RWPE1 (cell line): ENCODE measurements at places on chromosomes 1 and 21.
A peak's percentile ranks its signal among the peaks of the same experiment; 100 is the strongest.

DNA sequence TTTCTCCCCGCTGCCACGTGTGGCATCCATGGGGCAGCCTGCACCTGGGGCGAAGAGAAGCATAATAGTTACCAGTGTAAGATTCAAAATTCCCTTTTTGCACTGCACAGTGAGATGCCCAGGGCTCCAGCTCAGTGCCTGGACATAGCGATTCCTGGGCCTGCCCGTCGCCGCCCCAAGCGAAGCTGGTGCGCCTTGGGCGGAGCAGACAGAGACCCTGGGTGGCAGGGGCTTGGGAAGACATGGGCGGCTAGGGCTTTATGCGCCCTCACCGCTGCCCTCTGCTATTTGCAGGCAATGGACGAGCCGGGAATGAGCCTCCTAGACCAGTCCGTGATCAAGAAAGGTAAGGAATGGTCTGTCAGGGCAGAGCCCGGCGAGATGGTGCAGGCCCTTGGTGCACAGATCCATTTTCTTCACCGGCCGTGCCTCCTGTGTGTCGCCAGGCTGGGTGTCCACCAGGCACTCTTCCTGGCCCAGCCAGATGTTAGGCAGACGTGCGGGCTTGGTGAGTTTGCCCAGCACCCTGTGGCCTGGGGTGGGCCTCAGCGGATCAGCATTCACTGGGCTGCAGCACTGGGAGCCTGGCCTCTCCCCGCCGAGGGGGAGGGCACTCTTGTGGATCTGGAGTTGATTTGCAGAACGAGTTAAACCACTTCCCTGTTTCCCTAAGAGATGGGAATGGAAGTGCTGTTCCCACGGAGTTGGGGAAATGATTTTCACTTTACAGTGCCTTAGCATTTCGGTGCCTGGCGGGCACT, 1.7 kb downstream of the TFAP2E start:
- DNase-seq = no peak

- no peak for DNase-seq
Measured at GRCh38 chr1:167763525-167764220, 41.9 kb downstream of the MPZL1 start.

DNA sequence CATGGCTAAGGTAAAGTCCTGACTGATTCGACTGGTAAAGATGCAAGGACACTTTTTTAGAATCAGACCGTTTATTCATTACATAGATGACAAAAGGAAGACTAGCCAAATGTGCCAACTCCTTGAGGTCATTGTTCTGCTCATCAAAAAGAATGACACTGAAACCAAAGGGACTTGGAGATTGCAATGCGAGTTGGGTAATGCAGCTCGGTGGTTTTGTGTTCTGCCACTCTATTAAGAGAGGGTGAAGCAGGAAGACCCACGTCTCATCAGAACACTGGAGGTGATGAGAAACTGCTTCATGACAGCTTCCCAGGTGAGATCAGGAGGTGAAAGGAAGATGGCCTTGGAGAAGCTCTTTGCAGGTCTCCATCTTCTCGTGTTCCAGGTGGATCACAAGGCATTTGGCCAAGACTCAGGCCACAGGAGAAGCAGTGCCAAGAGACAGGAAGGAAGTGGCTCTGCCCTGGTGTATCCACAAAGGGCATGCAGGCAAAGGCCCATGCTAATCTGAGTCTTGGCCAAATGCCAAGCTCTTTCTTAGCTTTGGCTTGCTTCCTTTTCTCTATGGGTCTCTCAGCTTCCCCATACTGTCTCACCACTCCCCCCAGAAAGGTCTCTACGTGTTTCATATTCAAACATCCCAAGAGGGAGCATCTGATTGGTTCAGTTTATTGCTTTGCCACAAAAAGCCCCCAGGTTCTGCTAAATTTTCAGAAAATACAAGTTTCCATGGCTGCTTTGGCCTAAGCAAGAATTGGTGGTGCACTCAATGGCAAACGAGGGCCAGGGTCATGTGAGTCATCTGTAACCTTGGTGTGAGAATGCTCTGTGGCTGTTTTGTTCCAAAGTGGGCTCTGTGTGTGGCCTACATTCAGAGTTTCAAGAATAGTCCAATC, 5.7 kb upstream of the CCT8 start:
- DNase-seq = no peak

GRCh38 chr1:1264868-1265272, 8.8 kb downstream of the UBE2J2 start:
- DNase-seq = peak; percentile 85

DNA sequence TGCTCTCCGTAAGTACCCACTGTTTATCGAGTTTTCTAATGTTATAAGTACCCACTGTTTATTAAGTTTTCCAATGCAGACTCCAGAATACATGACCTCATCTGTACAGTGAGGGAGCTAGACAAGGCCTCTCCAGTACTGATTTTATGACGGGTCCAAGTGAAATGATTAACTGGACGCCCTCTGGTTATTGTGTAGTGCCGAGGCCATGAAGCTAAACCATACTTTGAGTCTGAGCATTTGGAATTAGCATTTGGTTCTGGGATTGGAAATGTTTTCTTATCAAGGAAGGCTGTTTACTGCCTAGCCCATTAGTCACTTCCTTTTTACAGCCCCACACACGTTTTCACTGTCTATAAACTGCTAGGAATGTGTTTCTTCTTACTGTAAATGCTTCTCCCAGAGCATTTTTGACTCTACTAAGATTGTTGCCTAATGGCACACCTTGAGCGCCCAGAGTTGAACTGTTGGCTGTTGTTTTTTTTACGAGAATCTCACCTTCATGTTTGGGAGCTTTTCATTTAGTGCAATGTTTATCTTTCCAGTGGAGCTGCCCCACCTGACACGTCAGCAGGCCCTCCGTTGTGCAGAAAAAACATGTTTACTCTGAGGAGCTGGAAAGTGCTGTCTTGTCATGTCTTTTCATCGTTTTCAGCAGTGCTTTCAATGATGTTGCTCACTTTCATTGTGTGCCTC, 26.9 kb downstream of the SPATA46 start:
- DNase-seq = peak; percentile 89

- DNase-seq = no peak
Measured at GRCh38 chr1:182410620-182411273, 10.3 kb upstream of the TEDDM1 start.

- DNase-seq = no peak
Measured at GRCh38 chr1:13675151-13675651, 24.8 kb upstream of the PRDM2 start.

GRCh38 chr1:200626853-200627534, 6.4 kb upstream of the KIF14 start:
- no peak for DNase-seq

- no peak for DNase-seq
Measured at GRCh38 chr1:16266411-16267118, 29.6 kb upstream of the CPLANE2 start.

DNA sequence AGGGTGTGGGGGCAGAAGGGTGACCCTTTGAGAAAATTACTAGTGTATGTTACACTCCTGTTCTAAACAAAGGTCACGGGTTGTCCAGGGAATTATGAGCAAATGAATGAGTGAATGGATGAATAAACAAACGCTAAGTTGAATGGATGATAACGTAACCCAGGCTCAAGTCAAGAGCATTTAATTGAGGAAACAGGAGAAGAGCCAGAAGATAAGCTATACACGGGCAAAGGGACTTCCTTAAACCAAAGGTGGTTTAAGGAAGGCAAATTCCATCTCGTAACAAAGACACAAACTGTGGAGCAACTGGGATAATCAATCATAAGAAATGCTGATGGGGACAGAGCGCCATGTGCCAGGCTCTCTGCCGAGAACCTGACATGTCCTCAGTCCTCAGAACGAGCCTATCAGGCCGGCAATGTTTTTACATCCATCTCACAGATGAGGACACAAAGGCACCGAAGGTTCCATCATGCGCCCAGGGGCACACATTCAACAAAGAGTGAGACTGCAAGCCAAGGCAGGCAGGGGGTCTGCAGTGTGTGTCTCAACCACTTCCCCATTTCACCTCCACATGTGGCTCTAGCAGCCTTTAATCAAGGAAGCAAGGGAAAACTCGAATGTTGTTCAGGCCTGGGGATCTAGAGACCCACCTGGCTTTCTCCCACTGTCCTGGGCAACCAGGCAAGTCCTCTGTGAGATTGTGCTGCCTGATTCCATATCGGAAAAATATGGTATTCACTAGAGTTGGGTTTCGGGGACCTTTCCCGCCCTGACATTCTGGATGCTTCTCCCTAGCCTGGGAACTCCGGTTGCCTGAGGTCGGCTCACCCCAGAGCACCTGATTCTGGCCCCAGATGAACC, 126.8 kb upstream of the EDN2 start:
- no peak for DNase-seq

DNA sequence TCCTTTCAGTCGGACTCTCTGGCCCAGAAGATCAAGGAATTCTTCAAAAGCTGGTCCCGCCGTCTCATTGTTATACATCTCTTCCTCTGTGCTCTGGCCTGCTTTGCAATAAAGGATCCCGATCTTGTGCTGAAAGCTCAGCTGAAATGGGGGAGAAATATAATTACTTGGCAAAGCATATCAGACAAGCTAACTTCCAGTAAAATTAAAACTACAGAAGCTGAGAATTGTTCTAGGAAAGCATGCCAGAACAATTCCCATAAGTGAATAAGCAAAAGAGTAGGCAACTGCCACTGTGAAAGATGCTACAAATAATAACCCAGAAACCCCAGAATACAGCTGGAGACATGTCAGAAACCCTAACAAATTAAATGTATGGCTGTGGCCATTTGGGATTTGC, 146.1 kb downstream of the SIPA1L2 start:
- no peak for DNase-seq

DNA sequence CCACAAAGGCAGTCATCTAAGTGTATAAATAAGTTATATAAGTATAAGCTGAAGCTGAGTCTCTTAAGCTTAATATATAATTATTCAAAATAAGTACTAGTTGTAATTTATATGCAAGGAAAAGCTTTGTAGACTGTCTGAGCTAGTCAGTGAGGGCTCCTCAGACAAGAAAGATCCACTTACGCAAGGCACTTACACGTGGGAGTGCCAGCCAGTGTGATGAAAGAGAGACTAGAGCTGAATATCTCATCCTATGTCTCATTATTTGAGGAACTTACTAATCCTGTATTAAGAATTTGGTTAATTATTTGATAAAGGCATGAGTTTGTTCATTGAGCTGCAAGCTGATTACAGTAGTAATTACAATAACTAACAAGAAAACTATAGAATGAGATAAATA, 146.9 kb downstream of the PDE4B start:
- DNase-seq = no peak

DNA sequence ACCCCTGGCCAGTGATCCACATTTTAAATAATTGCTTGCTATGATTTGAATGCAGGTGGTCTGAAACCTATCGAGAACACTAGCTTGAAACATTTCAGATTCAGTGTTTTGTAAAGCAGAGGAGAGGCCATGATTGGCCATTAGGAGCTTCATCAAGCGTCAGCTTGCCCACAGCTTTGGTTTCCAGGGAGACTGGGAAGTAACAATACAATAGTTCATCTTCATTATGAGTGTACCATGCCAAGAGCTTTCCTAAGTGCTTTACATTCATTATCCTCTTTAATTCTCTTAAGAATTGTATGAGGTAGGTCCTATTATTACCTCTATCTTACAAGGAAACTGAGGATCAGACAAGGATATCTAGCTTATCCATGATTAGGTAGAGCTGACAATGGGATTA, 27.7 kb upstream of the ATP5PO start:
- DNase-seq = no peak

DNA sequence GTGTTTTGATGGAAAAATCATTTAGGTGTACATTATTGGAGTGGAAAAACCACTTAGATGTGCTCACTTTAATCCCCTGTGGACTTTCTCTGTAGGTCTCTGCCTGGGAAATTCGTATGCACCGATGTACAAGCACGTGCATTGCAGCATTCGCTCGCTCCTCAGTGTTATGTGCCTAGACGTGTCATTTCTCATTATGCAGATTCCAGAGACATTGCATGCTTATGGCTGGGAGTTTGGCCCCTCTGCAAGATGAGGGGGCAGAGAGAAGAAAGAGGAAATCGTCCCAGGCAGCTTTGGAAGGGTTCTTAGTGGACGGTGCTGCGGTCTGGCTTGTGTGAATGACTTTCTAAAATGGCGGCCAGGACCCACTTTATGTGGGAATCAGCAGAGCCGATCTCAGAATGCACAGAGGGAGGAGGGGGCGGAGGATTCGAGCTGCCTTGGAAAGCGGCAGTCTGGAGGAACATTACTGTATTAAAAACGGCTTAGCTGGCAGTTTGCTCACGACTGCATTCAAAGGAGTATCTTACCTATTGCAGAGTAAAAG, 2.3 kb downstream of the SPEN start:
- no peak for DNase-seq

DNA sequence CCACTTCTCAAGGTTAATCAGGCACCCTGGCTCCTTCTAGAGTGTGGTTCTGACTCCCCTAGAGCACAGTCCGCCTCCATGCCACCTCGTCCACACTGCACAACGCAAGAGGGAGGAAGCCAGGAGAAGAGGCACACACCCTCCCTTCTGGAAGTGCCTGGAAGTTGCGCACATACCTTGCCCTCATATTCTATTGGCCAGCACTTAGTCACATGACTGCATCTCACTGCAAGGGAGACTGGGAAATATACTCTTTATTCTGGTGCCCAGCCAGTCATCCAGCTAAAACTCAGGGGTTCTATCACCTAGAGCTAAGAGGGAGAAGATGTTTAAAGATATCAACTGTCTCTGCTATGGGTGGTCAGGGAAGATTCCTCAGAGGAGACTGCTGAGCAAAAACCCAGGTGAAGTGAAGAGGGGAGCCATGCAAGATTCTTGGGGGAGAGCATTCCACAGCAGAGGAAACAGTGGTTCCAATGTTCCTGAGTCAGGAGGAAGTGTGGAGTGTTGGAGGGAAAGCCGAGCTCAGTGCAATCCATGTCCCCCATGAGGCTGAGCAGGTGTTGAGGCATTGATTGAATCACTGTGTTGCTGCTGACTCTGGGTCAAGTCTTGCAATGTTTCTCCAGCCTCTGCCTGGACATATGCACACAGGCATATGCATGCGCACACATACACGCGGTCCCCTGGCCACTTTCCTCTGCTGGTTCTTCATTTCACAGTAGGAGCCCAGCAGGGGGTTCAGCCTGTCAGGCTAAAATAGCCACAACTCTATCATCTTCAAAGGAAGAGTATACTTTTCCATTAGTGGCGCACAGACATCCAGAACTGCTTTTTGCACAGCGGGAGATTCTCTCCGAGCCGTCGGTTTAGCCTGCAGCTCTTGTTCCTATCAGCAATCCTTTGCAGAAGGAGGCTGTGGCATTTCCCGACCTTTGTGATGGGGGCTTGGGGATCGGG, 22.3 kb upstream of the KLHDC7A start:
- DNase-seq = no peak

DNA sequence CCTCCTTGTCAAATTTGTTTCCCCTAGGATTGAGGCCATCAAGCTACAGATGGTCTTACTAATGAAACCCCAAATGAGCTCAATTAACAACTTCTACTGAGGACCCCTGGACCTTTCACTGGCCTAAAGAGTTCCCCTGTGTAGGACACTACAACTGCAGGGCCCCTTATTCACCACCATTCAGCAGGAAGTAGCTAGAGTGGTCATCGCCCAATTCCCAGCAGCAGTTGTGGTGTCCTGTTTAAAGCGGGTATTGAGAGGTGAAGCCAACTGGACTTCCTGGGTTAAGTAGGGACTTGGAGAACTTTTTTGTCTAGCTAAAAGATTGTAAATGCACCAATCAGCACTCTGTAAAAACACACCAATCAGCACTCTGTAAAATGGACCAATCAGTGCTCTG, 1466.9 kb downstream of the KCNT2 start:
- DNase-seq = no peak

- DNase-seq = no peak
Measured at GRCh38 chr21:37146320-37147235, 73.5 kb downstream of the TTC3 start.
